ENCODE measurements at places on chromosomes 1 and 21. TPM values are rescaled to one million over a fixed set of nuclear protein-coding genes. Genes with fewer than 3 reads are reported as not detected.

GRCh38 chr1:179310721-179311120, 17.1 kb downstream of the SOAT1 start:
- DNase-seq, result no peak

- DNase-seq, result no peak
Observed at GRCh38 chr1:204258213-204259115, 44.7 kb upstream of the GOLT1A start.

Gene S100A7
- total RNA-seq, result not detected

DNA sequence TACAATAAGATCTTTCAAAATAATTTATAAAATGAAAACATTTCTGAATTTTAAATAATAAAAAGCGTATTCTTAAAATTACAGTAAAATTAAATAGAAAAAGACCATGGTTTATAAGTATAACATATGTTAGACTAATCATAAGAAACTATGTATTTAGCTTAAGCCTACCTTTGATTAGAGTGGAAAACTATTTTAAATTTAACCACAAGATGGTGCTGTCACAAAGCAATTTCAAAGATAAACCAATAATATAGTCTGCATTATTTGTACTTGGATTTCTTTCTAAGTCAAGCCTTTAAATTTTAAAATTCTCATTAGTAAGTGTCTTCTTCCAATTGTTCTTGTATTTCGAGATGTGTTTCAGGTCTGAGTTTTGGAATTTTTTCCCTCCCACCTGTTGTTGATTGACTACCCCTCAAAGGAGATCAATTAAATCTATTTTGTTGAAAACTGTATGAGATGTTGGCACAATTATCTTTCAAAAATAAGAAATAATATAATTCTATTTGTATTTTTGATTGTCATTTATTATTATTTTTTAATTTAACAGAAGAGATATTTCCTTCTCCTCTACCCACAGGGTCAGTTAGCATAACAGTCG, 459.8 kb downstream of the KCNT2 start:
- DNase-seq, result no peak

GRCh38 chr1:88451856-88452255, 232.2 kb upstream of the PKN2 start:
- no peak for DNase-seq

GRCh38 chr21:19608101-19608621, 1204.6 kb upstream of the TMPRSS15 start:
- DNase-seq, result no peak

DNA sequence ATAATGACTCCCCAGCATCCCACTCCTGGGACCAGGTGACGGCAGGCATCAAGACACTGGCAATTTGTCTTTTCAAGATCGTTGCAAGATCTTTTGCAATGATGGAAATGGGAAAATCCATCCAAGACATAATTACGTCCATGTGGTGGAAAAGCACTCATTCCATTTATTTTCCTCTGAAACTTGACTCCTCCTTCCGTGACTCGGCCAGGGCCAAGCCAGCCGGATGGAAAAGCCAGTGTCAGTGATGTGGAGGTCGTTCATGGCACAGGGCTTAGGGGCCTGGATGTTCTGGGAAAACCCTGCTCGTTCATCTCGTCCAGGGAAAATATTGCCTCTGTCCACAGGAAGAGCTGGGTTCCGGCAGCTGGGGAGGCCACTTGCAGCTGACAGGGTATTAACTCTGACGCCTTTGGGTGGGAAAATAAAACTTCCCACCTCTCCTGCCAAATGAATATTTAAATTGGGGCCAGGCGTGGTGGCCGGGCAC, 46.2 kb downstream of the C1orf198 start:
- DNase-seq, result no peak

- no peak for DNase-seq
Observed at GRCh38 chr1:9253004-9253403, 18.4 kb downstream of the H6PD start.

DNA sequence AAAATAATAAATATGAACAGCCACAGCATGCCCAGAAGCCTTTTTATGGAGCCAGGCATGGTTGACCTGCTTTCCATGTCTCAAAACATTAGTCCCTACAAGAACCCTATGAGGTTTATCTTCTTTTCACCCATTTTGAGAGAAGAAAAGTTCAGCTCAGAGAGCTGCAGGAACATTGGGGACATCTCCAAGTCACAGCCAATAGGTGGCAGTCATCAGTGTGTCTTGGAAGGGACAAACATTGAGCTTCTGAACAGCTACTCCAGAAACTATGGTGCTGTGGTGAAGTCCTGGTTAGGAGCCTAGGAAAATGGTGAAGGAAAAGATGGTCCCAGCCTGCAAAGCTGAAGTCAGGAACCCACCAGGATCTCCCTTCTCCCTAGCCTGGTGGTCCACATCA, 73.6 kb downstream of the JMJD4 start:
- no peak for DNase-seq

DNA sequence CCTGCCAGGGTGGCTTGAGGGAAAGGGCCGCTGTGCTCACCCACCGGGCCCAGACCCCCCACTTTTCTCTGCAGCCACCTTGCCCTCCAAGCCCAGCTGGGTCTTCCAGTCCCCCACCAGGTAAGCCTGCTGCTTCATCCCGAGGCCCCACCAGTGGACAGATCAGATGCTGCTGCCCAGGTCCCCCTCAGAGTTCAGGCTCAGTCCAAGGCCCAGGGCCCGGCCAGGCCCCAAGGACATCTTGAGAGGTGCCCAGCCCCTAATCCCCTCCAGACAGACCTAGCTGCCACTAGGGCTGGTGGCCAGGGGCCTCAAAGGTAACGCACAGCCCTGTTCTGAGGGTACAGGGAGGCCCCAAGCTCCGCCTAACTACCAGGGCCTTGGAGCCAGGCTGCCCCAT, 58.6 kb downstream of the MEGF6 start:
- DNase-seq, result no peak

Gene DCST1
- 0.43 TPM for total RNA-seq

GRCh38 chr1:30286241-30286987, 437.0 kb downstream of the MATN1 start:
- DNase-seq, result no peak

DNA sequence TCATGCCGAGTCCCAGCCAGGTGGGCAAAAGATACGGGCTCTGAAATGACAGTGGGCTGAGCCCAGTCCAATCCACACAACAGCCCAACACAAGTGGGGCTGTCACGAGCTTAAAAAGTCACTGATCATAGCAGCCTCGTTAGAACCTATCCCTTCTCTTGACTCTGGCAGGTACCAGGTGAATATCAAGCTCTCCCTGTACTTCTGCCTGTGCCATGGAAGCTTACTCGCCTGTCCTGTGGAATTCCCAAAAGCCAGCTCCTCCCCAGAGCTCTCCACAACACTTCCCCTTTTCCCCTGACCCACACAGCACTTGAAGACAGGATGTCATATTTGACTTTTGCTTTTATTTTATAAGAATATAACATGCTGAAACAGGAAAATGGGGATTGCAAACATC, 5.9 kb downstream of the RGS16 start:
- DNase-seq, result no peak

Gene LDLRAD1
- 1.6 TPM for total RNA-seq

DNA sequence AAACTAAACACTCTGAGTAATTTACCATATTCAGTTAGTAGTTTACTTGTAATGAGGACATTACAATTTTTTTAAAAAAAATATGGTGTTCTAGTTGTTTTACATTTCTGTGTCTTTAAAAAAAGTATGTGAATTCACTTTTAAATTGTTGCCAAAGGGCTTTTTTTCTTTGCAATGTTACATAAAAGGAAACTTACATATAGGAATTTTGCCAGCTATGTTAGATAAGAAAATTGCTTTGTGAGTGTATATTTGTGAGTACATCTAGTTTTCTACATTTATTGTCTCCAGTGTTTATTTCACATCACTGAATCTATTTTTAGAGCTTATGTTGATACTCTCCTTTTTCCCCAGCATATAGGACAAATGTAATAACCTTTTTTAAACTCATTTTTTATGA, 206.8 kb downstream of the GPR52 start:
- DNase-seq, result no peak

GRCh38 chr1:56132520-56132919, 446.8 kb downstream of the PLPP3 start:
- DNase-seq, result no peak

GRCh38 chr1:87329526-87330056, 911 bp downstream of the LMO4 start:
- DNase-seq, result no peak

DNA sequence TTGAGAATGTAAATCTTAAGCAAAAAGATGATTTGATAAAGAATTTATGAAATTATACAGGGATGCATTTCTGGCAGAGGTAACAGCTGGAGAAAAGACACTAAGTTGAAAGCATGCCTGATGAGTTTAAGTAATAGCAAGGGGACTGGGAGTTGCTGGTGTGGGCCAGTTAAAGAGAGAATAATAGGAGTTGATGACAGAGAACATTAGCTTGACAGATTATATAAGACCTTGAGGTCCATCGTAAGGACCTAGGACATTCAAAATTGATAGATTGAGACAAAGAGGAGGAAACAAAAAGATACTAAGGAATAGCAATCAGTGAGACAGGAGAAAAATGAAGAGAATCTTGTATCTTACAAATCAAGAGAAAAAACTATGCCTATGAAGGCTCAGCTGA, 84.7 kb upstream of the TMPRSS15 start:
- DNase-seq, result no peak

Gene OR2L13
- not detected for total RNA-seq

DNA sequence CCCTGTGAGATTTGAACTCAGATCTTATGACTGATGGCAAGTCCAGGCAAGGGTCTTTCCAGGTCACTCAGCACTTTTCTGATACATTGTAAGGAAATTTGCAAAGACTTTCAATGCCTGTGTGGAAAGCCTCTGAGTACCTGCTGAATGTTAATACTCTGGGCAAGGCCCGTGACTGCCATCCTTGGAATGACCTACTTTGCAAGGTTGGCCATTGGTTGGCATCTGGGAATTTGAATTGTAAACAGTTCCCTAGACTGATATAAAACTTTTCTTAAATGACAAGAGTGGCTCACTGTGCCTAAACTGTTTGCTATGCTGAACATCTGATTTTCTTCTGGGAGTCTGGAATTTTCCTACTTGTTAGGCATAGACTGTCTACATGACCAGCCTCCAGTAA, 57.1 kb downstream of the CD2 start:
- no peak for DNase-seq

DNA sequence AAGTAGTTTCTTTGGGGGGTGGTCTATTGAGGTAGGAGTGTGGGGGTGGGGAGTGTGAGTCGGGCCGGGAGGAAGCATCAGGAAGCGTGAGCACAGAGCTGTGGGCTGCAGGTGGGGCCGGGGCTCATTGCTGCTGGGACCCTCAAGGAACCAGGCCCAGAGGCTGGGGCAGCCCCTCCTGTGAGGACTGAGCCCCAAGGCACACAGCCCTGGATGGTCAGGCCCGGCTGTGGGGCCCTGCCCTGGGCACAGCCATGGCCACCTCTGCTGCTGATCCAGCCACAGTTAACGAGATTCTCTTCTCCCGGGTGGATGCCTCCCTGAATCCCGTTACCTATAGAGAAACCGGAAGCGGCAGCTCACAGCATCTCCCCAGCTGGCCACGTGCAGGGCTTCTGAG, 22.9 kb upstream of the SUMO3 start:
- DNase-seq, result no peak

- DNase-seq, result no peak
Observed at GRCh38 chr21:36697060-36697850, 1.7 kb upstream of the SIM2 start.

GRCh38 chr1:110215621-110216515, 5.8 kb downstream of the KCNC4 start:
- DNase-seq, result no peak

GRCh38 chr1:1073743-1074587, at the start of gene RNF223:
RNF223 (minus strand) TSS chr1:1074306; CDS start chr1:1072566, 1,740 bp downstream.
- peak; percentile 98 for DNase-seq

GRCh38 chr1:223352944-223353343, 11.0 kb downstream of the SUSD4 start:
- DNase-seq, result no peak

- DNase-seq, result no peak
Observed at GRCh38 chr1:159291424-159291823, 10.7 kb upstream of the FCER1A start.

DNA sequence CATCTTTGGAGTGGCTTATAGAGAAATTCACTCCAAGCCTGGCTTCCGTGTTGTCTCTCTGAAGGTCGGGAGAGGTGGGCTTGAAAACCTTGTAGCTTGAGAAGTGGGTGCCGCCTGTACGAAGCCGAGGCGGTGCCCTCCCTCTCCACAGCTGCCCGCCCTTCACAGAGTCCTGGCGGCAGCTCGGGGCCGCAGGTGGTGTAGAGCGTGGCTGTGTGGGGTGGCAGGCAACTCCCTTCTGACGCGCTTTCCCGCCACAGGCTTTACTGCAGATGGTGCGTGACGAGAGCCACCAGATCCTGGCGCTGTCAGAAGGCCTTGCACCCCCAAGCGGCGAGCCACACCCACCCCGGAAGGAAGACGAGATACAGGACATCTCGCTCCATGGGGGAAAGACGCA, 33.1 kb upstream of the DIP2A start:
- DNase-seq, result no peak

DNA sequence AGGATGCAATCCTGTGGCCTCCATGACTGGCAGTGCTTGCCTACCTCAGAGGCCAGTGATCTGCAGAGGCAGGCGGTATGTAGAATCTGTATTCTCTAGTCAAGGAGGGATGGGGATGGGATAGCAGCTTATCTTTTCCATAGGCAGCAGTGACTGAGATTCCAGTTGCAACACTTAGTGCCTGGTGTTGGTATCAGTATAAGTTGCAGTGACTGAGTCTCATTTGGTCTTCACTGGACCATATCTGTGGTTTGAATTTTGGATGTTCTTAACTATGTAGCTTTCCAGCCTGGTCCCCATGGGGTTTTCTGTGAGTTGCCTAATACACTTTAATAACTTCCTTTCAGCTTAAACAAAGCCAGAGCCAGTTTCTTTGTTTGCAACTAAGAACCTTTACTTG, 16.5 kb downstream of the DYRK1A start:
- DNase-seq, result no peak

GRCh38 chr1:10257851-10258250, 47.5 kb downstream of the KIF1B start:
- no peak for DNase-seq

DNA sequence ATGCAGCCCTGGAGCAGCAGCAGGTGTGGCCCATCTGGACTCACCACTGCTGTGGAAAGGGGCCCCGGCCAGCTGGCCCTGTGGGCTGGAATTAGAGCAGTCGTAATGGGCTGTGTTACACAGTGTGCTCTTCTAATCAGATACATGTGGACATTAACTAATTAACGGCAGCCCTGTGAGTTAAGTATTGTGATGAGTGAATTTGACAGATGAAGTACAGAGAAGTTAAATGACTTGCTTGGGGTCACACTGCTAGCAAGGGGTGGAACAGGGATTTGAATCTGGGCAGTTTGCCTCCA, 58.6 kb downstream of the MDM4 start:
- DNase-seq, result no peak

DNA sequence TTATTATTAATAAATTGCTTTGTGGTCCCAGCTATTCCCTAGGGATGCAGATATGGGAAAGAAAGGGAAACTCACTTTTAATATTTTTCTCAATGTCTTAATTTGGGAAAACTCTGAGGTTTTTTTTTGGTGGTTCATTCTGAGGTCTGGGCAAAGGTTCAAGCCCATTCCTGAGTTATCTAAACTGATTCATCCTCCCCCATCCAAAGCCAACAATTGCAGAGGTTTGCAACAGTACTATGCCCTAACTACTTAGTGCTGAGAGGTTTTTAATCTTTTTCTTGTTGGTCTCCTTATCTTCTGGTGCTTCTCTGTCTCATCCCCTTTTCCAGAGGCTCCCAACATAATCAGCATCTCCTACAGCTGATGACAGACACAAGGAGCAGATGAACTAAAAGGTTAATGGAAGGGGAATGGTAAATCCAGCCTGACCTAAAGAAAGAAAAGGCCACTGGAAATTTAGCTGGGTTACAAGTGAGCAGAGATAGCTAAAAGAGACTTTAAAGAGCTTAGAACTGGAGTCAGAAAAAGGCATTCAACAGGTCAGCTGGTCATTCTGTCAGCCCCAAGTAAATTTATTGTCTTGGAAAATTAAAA, 390.4 kb downstream of the TGFB2 start:
- no peak for DNase-seq
